ENCODE measurements at places on chromosomes 4 and X. TPM values are rescaled to one million over a fixed set of nuclear protein-coding genes. Genes with fewer than 3 reads are reported as not detected.

DNA sequence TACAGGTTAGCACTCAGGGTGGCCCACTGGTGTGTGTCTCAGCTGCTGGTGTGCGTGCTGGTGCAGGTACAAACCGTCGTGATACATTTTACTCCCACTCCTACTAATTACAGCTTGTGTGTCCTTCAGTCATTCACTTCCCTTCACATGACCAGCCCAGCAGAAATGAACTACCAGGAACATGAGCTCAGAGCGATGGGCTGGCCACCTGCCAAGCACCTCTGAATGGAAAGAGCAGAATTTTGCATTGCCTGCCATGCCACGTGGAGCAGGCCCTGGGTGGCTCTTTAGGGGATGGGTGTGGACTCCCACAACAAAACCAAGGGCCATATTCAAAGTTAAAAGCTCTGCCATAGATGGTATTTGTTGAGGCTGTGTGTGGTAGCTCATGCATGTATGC is 58.9 kb upstream of the PGM2 start:
- peak; percentile 42 for DNase-seq

DNA sequence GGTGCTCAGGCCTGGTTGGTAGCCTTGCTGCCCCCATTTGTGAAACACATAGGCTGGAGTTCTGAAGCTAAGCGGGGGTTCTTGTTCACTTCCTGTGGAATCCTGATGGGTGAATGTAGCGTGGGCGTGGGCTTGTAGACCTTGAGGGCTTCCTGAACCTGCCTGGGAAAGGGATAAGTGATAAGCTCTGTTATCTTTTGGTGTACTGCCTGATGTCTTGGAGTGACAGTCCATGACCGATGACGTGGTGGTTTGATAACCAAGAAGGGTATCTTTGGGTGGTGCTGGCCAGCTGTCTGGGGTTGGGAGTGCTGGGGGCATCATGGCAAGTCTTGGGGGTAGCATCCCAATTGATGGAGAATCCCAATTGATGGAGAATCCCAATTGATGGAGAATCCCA is 17.5 kb upstream of the WDR1 start:
- DNase-seq, result no peak

CRLF2 gene
- 0.12 TPM for polyA plus RNA-seq

DNA sequence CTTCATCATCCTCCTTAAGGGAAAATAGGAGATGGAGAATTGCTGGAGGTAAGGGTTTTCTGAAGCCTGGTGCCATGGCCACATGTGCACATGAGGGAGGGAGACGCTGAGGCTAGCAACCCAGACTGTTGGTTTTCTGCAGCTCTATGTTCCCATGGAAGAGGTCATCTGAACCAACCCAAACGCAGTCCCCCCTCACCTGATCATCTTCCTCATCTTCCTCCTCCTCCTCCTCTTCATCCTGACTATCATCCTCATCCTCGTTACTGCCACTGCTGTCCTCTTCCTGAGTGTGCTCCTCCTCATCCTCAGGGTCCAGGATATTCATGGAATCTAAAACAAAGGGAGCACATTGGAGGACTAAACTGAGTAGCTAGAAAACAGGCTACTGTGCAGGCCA is 124.6 kb downstream of the HUWE1 start:
- DNase-seq, result no peak

DNA sequence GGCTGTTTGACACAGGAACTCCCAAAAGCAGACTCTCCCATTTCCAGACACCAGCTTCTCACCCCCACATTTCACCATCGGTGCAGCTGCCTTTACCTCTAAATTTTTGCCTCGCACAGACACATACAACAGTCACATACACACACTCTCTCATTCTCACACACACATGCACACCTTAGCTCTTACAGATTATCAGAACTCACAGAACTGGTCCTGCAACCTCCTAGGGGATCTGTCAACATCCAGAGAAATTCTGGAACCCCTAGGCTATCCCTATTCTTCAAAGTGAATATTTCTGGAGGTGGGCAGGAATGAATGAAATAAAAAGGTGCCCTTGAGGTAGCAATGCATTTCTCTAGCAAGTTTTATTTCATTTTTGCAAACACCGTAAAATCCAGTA is 4.1 kb downstream of the HS6ST2 start:
- DNase-seq, result no peak

CTAG1A gene
- polyA plus RNA-seq, result not detected

- DNase-seq, result peak; percentile 14
These were observed 161.2 kb upstream of the WDFY3 start for GRCh38 chr4:85127653-85128052.

PPP2R2C gene
- polyA plus RNA-seq, result 0.40 TPM

DNA sequence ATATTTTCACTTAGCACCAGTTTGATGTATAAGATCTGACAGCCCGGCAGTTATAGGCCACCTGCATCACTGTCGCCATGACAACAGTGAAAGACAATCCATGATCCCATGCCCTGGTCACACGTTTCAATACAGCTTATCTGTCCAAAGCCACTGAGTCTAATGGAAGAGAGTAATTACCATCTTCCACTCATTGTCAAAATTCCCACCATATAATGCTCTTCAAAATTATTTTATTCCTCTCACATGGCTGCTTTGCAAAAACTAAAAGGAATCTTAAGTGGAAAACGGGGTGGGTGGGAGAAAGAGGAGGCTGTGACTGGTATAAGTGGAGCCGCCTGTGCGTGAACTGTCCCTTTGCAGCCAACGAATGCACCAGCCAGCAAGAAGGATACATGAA is 44.2 kb downstream of the MAML3 start:
- DNase-seq, result no peak

GRCh38 chrX:78555401-78555980 is 103.6 kb downstream of the RTL3 start:
- DNase-seq, result no peak

DNA sequence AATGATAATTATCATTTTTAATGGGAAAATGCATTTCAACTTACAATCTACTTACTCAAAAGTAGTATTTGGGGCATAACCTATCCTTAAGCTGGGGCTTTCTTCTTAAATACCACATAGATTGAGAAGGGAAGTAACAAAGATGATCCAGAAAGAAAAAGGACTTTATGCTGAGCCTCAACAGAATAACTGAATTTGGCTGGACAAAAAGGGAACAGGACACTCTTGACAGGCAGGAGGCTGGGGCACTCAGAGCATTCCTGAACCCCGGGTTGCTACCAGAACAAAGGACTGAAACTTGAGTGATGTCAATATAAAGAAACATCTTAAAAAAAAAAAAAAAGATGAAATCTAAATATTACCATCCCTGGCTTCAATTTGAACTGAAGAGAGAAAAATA is 23.9 kb downstream of the RELL1 start:
- no peak for DNase-seq

DNA sequence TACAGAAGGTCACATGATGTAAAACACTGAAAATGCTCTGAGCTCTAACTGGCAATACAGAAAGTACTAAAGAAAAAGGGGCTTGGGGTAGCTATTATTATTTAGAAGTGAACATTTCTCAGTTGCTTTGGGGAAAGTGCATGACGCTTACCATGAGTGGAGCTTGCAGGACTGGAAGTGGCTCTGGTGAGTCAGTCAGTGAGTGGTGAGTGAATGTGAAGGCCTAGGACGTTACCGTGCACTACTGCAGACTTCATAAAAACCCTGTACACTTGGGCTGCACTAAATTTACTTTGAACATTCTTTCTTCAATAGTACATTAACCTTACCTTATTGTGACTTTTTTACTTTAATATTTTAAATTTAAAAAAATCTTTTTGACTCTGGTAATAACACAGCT is 89.3 kb upstream of the ENPP6 start:
- no peak for DNase-seq

Measured in left kidney (tissue), 8 donors.